ENCODE measurements at places on chromosomes 11 and 22.

DNA sequence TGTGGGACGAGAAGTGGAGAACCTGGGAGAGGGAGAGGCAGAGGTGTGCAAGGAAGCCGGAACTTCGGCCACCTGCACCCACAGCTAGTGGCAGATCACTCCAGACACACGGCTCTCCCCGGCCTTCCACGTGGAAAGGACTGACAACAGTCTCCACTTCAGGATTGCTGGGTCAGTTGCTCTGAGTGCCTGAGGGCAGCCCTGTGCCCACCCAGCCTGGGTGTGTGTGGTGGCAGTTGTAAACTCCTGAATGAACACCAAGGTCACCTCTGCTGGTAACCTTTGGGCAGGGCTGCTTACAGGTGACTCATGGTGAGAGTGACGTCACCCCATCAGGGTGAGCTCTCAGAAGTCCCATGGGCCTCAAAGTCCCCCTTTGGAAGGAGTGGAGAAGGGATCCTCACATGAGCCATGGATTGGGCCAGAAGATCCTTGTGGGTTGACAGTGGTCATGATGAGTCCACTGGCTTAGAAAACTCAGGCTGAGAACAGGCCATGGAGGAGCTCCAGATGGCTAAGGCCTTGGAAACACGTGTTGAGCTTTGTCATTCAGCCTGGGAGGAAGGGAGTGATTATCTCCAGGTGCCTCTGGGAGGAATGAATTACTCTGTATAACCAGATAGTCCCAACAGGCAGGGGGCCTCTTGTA lies 71.3 kb downstream of the BCR start:
- no peak for DNase-seq

DNA sequence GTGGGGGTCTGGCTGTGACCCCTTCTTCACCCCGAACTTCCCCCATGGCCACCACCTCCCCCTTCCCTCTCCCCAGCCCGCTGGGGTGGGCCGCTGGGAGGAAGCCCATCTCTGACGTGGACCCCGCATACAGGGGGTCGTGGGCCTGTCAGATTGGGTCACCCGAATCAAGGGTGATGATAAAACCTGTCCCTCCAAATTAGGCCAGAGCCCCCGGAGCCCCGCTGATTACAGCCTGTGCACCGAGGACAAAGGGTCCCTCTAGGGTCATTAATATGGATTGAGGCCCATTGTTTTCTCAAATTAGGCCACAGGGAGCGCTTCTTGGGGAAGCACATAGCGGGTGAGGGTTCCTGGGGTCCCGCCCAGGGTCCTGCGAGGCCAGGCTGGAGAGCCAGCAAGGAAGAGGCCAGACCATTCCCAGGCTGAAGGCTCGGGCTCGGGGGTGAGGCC lies 4.9 kb upstream of the LINC01488 start:
- no peak for DNase-seq

DNA sequence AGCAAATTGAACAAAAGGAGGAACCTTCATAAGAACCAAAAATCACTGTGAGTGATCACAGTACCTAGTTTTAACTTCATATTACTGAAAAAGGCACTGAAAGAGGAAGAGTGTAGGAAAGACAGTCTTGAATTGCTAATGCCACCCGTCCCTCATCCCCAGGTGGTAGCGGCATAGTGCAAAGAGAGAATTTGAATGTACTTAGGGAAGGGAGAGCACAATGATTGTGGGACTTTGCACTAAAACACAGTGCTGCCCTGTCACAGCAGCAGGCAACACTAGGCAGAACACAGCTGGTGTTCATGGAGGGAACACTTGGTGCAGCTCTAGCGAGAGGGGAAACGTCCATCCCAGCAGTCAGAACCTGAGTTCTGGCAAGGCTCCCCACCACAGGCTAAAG lies 716.3 kb upstream of the ANO5 start:
- no peak for DNase-seq

DNA sequence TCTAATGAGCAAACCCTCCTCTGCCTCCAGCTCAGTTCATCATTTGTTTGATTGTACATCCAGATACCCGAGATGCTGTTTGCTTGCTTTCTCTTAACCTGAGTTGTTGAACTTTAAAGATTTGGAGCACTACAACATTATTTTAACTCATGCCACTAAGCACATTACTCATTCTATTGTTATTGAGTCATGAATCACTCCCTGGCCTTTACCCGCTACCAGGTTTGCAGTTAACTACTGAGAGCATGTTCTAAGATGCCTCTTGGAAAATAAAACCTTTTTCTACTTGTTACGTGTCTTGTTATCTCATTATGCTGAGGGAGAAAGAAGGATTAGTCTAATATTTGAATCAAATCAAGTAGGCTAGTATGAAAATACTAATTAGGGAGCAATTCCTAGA lies 720.6 kb upstream of the ANO5 start:
- DNase-seq = no peak

DNA sequence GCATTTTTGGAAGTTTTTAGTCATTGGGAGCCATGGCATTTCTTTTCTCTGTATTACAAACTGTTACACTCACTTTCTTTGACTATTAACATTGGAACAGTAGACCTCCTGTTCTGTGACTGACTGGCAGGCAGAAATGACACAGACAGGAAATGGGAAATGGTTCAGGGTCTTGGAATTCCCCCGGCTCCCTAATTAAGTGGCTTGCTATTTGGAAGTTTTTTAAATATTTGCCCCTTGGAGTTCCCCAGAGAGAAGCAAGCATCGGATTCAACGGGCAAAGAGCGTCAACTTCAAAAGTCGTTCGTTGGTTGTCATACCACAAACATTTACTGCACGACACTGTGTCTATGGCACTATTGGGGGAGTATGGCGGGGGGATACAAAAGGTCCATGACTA lies 1.1 kb upstream of the BIRC2 start:
- no peak for DNase-seq

GRCh38 chr11:121236115-121237001 lies 56.2 kb upstream of the SC5D start:
- no peak for DNase-seq

DNA sequence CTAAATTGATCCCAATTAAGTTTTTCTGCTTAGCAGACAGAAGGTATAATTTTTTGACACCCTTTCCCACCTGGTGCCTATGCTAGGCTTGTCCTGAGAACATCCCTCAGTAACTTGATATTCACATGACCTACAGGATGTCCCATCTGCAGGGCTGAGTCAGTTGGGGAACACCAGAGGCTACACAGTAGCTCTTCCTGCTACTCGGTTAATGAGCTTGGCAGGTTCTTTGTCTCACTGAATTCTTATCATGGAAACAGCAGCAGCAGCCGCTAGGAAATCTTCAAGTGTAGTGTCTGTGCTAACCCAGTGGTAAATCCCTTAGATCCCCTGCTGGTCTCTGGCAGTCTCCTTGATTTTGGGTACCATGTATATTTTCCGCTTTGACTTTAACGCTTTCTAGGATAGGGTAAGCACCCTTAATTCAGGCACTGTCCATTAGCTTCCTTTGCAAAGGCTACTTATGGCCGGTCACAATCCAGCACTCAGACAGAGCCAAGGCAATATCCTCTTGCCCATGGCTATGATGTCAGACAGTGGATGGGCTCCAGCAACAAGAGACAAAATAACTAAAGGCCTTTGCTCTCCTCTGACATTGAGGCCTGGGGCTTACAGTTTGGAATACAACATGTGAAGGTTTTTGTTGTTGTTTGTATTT lies 8.5 kb downstream of the MRPL16 start:
- no peak for DNase-seq

GRCh38 chr11:2200536-2200935 lies 28.9 kb upstream of the TH start:
- DNase-seq = no peak

- DNase-seq = no peak
Measured at GRCh38 chr11:114008331-114008730, 33.4 kb downstream of the HTR3A start.

- DNase-seq = peak; percentile 46
Measured at GRCh38 chr11:124644426-124645280, 22.0 kb downstream of the TBRG1 start.
